ENCODE measurements at places on chromosomes 6 and 20.
A peak's percentile ranks its signal among the peaks of the same experiment; 100 is the strongest.

- DNase-seq, result no peak
These were observed 36.4 kb downstream of the FRMD1 start for GRCh38 chr6:168042426-168043192.

GRCh38 chr6:136465766-136466303, 84.4 kb downstream of the MAP7 start:
- DNase-seq, result no peak

- DNase-seq, result no peak
These were observed 175.9 kb upstream of the SGK1 start for GRCh38 chr6:134493789-134494188.

- no peak for DNase-seq
These were observed 63.0 kb downstream of the MYB start for GRCh38 chr6:135243871-135244796.

DNA sequence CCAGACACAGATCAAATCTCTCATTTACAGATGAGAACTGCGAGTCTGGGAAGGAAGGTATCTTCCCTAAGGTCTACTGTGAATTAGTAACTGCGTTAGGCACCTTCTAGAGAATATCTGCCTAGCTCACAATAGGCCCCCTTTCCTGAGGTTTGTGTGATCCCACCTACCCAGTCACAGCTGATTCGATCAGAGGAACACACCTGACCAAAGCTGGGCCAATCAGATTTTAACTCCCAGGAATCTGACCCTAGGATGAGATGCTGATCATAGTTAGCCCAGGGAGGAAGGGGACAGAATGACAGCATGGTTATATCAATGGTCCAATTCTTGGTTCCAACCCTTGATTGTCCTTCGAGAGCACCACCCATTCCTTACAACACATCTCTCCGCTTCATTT, 7.4 kb upstream of the CCDC167 start:
- no peak for DNase-seq

- no peak for DNase-seq
These were observed 12.4 kb downstream of the GRM1 start for GRCh38 chr6:146041282-146041681.

DNA sequence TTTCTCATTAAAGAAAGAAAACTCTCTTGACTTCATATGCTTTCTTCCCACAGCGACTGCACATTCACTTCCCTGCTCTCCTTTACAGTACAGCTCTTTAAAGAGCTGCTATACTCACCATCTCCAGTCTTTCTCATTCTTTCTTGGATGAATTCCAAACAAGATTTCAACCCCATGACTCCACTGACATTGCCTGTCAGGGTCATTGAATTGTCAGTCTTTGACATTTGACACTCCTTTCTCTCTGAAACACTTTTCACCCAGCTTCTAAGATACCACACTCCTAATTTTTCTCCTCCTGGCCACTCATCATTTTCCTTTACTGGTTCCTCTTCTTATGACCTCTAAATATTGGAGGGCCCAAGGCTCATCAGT, 811 bp upstream of the ARMH2 start:
- DNase-seq, result no peak

DNA sequence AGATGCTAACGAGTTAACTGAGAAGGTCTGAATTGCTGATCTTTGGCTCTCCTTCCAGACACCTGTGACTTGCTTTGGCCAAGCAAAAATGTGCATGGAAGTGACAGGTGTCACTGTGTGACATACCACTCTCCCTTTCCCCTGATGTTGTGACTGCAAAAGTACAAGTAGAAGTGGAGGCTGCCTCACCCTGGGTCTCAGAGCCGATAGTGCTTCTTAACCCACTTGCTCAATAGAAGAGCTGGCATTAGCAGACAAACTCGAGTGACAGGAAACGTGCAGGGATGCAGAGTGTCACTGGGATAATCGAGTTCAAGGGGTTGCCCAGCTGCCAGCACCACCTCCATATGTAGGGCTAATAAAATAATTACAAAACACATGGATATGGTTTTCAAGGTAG, 16.4 kb upstream of the SPO11 start:
- no peak for DNase-seq

DNA sequence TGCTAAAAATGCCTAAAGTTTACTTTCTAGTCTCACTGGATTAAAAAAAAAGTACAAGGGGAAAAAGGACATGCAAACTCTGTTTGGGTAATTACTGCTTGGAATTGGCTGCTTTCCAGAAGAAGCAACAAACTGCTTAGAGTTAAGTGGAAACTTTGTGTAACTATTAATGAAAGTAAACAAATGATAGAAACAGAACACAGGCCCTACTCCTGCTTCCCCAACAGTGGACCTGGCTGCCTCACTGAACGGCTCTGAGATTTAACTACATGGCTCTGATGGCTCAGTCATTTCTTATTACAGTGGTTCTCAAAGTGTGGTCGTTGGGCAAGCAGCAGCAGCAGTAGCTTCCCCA, 108.5 kb downstream of the MAN1A1 start:
- no peak for DNase-seq

DNA sequence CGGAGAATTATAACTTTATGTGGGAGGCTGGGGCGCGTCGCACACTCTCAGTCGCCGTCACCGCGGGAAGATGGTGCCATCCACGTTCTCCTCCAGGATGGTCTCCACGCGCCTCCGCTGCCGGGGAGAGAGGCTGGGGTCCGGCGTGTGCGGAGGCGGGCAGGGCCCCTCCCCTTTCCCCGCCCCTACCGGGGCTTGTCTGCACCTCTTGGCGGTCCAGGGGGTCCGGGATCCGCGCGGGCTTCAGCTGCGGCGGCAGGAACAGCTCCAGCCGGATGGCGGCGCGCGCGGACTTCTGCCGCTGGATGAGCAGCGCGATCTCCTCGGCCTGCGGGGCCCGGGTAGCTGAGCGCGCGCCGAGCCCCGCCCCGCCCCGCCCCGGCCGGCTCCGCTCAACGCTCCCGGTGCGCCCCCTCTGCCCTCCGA, 807 bp downstream of the LKAAEAR1 start:
- DNase-seq, result peak; percentile 55

DNA sequence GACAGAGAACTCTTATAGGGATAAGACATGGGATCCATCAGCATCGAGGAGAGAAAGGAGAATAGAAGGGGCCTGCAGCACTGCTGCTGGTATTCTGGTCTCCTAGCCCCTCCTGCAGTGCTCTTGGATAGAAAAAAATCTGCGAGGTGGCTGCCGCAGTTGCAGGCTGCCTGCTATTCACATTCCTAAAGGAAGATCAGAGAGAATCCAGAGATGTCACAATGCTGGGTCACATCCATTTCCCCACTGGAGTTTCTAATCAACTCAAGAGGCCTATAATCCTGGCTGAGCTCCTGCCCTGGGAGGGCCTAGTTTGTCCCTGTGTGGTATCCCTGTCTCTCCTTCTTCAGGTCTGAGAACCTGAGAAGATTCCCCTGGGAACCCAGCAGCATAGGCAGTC, 357.8 kb downstream of the MAFB start:
- DNase-seq, result no peak

- DNase-seq, result no peak
These were observed 84.4 kb downstream of the NINL start for GRCh38 chr20:25500880-25501351.

DNA sequence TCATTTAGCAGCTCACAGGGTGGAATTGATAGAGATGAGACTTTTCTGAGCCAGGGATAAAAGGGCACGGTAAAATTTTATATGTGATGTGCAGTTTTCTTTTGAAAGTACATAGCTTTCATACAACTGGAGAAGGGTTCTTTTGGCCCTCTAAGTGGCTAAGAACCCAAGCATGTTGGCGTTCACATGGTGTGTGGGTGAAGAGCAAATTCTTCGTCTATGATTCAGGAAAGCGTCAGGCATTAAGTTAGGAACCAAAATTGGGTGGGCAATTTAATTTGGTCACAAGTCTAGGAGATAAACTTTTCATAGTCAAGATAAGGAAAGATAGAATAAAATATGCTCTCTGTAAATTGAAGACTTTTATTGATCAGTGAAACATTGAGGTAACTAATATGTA, 153.9 kb downstream of the UTRN start:
- no peak for DNase-seq

GRCh38 chr6:101741474-101742171, 348.1 kb downstream of the GRIK2 start:
- DNase-seq, result no peak

DNA sequence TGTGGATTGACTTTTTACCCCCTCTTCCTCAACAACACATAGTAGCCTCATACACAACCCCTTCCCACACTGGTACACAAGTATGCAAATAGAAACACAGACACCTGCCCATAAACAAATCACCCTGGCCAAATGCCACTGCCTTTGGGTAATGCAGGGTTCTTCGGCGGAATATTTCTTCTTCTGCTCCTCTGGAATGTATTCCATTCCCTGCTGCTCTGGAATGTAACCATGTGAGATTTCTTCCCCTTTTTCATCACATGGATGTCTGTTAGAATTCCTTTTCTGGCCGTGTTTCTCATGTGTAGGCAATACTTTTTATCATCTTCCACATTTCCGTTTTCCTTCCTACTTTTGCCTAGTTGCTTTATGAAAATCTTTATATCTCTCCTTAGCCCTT, 76.1 kb upstream of the TPD52L1 start:
- no peak for DNase-seq

- DNase-seq, result no peak
These were observed 9.3 kb downstream of the SLC2A4RG start for GRCh38 chr20:63748934-63749270.

DNA sequence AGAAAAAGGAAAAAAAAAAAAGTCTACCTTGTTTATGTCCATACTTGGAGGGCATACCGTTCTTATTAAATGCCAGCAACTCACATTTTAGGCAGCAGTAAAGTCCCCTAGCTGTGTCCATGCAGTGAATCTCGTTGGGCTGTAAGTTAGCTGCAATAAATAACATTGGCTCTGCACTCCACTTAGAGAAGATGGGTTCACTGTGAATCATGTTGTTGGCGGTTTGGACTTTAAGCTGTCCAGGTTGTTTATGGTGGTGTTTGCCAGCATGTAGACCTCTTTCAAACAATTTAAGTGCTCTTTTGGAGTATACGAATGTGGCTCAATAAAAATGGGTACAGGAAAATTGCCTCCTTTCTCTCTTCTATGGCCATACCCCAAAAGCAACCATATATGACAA, 127.4 kb downstream of the ZNF217 start:
- no peak for DNase-seq

DNA sequence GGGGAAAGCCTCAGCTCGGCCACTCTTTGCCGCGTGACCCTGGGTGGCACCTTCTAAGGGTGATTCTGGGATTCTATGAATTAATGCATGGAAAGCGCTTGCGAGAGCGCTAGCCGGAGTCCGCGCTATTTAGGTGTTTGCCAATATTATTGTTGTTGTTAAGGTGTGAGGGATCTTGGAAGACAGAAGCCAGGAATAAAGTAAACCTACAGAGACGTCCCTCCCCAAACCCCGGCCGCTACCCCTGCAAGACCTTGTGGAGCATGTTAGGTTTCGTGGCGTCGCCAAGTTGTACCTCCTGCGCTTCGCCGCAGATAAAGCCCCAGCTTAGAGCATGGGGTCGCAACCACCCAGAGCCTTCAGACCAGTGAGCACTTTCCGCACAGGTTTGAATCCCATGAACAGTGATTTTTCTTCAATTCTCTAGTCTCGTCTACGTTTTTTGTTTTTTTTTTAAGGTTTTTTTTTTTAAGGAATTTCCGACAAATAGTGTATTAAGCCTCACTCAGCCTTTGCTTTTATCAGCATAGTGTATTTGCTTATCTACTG, 16.9 kb upstream of the ZSCAN9 start:
- DNase-seq, result no peak

DNA sequence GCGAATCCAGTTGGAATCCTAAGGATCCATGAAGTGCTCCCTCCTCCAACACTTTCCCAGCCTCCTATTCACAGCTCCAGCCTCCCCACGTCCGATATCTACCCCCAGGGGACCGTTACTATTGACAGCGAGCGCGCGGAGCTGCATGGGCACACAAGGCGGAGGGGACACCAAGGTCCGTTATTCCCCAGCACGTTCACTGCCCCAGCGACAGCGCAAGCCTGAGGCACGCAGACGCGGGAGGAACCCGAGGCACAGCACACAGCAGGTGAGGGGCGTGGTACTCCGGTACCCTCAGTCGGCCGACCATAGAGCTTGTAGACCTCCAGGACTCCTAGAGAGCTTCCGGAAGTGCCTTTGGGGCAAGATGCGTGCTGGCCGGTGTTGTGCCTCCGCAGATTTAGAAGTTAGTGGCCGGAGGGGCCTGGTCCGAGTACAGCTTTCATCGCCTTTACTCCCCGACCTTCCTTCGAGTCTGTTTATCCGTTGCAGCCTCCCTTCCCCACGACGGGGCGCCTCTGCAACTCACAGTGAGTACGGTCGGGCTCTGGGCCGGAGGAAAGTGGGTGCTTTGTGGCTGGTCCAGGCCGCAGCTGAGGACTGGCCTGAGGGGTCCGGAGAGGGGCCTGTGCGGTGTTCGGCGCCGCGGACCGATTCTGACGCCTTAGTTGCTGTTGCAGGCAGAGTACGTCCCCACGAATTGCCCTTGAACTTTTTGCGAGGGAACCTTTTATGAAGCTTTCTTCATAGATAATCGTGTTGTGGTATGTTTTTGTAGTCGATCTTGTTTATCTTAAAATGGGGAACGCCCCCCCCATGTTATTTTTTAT, at the start of gene ZKSCAN8:
Gene ZKSCAN8 (plus strand): TSS at position 384 of the 830 bp plus-strand sequence. CDS start 6,525 bp downstream, outside the sequence.
- DNase-seq, result peak; percentile 75

- DNase-seq, result no peak
These were observed 8.3 kb upstream of the CEBPB start for GRCh38 chr20:50182346-50182745.

DNA sequence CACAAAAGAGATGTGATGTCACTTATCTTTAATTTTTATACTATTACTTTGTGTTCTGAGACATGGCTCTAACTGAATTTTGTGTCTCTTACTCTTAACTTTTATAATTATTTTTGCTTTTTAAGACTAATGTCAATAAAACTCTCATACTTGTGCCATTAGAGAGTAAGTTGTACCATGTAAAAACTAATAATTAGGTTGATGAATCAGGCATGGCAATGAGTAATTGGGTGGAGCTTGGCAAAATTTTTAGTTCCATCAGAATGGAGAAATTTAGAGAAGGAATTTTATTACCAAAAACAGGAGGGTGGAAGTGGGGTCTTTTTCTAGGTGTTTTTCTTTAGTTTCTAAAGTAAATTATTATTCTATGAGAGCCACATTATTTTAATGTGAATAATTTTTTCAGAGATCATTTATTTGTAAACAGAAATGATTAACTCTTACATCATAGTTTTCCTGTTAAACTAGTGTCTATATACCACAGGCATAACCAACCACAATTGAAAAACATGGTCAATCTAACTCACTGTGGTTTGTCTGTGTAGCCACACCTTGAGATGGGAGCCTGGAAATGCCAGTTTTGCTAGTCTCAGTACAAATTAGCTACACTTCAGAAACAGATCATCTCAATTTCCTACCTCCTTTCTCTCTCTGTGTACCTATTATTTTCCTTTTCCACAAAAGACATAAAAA, 51.8 kb downstream of the ELOVL4 start:
- no peak for DNase-seq

GRCh38 chr6:143733510-143733909, 55.7 kb downstream of the PHACTR2 start:
- no peak for DNase-seq

- DNase-seq, result no peak
These were observed 66.0 kb downstream of the CDH4 start for GRCh38 chr20:61317966-61318530.
